ENCODE measurements at places on chromosomes 5 and 9. TPM values are rescaled to one million over a fixed set of nuclear protein-coding genes. Genes with fewer than 3 reads are reported as not detected.

The BOD1 gene
- 62.5 TPM for total RNA-seq

The WNT8A gene
- not detected for total RNA-seq

The BHMT gene
- total RNA-seq = 2.5 TPM

The CAMK2A gene
- 0.86 TPM for total RNA-seq

The ORM2 gene
- total RNA-seq = not detected

The ZBED3 gene
- 1.1 TPM for total RNA-seq

The CCNI2 gene
- total RNA-seq = not detected

The FOXD4L3 gene
- total RNA-seq = not detected

The MARCOL gene
- not detected for total RNA-seq

The MCC gene
- total RNA-seq = 43.6 TPM

The GKAP1 gene
- total RNA-seq = 3.1 TPM

The CDO1 gene
- 25.9 TPM for total RNA-seq

The SNCAIP gene
- 1.0 TPM for total RNA-seq

The NTRK2 gene
- 27.5 TPM for total RNA-seq

The PIP5K1B gene
- total RNA-seq = not detected

The DIPK1B gene
- total RNA-seq = 0.13 TPM

The IL9 gene
- not detected for total RNA-seq

The ECM2 gene
- total RNA-seq = 52.8 TPM

The ENTREP1 gene
- under 0.01 TPM for total RNA-seq

The IQGAP2 gene
- not detected for total RNA-seq
